Spinal cord (tissue), 10 donors: ENCODE measurements at places on chromosomes 3 and 15.
A peak's percentile ranks its signal among the peaks of the same experiment; 100 is the strongest.

- no peaks in the 10 kb centered on the region for H3K36me3 ChIP-seq
- peaks cover 2% of the 10 kb centered on the region for H3K27me3 ChIP-seq
- peak; percentile 48 for DNase-seq
- no peak overlapping the region for H3K4me3 ChIP-seq
- peaks cover 4% of the 10 kb centered on the region for H3K4me1 ChIP-seq
- no peak overlapping the region for H3K27ac ChIP-seq
Observed at GRCh38 chr3:34212656-34213055, 414.2 kb downstream of the PDCD6IP start.

GRCh38 chr15:67021455-67021854 lies 43.9 kb upstream of the SMAD3 start:
- H3K27ac ChIP-seq = no peak overlapping the region
- no peak overlapping the region for H3K4me3 ChIP-seq
- H3K27me3 ChIP-seq = no peaks in the 10 kb centered on the region
- no peak for DNase-seq

DNA sequence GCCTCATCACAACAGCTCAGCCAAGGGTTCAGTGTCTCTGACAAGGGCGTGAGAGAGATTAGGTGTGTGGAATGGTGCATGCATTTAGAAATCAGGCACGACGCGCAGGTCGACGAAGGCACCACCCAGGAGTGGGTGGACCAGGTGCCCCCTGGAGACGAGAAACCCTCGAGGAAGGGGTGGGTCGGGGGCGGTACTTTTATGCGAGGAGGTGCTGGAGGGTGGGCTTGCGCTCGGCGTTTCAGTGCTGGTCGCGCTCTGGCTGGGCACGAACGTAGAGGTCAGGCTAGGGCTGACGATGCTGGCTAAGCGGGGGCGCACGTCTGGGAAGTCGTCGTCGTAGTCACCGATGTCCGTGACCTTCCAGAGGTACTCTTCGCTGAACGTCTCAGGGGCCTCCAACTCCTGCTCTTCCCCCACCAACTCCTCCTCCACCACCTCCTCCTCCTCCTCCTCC lies 393 bp downstream of the ERICH6 start:
- peak overlapping the region; percentile 63 for H3K4me3 ChIP-seq
- peak overlapping the region; percentile 72 for H3K27ac ChIP-seq
- DNase-seq = no peak
- H3K27me3 ChIP-seq = no peaks in the 10 kb centered on the region

- no peak for DNase-seq
- H3K27ac ChIP-seq = no peak overlapping the region
- H3K4me3 ChIP-seq = no peak overlapping the region
- no peaks in the 10 kb centered on the region for H3K36me3 ChIP-seq
- H3K27me3 ChIP-seq = peaks cover 2% of the 10 kb centered on the region
- H3K4me1 ChIP-seq = no peaks in the 10 kb centered on the region
Observed at GRCh38 chr3:15152184-15152583, 53.2 kb upstream of the RBSN start.

- no peak overlapping the region for H3K4me3 ChIP-seq
- no peaks in the 10 kb centered on the region for H3K4me1 ChIP-seq
- H3K27me3 ChIP-seq = no peaks in the 10 kb centered on the region
- H3K27ac ChIP-seq = no peak overlapping the region
Observed at GRCh38 chr3:154304116-154304786, 20.0 kb downstream of the DHX36 start.

DNA sequence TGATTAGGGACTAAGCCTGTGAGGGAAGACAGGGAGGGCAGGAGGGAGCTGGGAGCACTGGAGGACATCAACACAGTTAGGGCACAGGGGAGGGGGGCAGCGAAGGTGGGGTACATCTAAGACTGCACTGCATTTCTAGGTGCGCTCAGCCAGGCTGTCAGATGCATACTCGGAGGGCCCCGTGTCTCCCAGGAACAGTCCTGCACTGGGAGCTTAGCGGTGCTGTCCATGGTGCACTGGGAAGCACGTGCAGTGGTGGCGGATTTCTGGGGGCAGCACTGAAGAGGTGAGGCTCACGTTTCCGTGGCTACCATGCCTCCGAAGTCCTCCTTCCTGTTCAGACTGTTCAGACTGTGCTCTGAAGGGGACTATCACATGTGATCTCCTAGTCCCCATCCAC lies 54.4 kb downstream of the ROPN1B start:
- no peaks in the 10 kb centered on the region for H3K27me3 ChIP-seq
- no peak overlapping the region for H3K4me3 ChIP-seq
- peaks cover 56% of the 10 kb centered on the region for H3K36me3 ChIP-seq
- DNase-seq = no peak
- no peak overlapping the region for H3K27ac ChIP-seq

GRCh38 chr3:38548154-38548931 lies 52.2 kb downstream of the EXOG start:
- no peaks in the 10 kb centered on the region for H3K4me1 ChIP-seq

DNA sequence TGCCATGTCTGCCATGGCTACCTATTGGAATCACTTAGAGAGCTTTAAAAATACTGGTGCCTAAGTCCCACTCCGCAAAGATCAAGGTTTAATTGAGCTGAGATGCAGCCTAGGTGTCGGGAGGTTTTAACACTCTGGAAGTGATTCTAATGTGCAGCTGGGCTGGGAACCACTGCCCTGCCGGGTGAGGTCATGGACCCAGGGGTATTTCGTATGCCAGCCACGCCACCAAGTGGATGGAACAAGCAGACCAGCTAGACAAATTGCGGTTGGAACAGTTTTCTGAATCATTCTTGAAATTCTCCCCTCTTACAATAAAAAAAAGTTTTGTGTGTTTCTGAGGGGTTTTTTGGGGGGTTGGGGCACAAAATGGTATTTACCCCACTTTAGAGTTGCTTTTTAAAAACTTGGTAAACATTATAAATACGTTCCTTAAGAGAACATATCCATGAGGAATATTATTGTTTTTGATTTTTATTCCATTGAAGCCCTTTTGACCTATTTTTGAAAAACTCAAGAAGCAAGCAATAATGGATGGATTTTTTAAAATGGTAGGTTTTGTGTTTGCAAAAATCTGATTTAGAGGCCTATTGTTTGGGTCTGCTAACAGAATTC lies 66.2 kb upstream of the CSTA start:
- H3K27me3 ChIP-seq = no peaks in the 10 kb centered on the region

- H3K36me3 ChIP-seq = no peaks in the 10 kb centered on the region
- H3K27me3 ChIP-seq = no peaks in the 10 kb centered on the region
- no peak overlapping the region for H3K27ac ChIP-seq
- H3K4me1 ChIP-seq = peaks cover 3% of the 10 kb centered on the region
Observed at GRCh38 chr15:26156051-26156450, 292.9 kb upstream of the ATP10A start.

DNA sequence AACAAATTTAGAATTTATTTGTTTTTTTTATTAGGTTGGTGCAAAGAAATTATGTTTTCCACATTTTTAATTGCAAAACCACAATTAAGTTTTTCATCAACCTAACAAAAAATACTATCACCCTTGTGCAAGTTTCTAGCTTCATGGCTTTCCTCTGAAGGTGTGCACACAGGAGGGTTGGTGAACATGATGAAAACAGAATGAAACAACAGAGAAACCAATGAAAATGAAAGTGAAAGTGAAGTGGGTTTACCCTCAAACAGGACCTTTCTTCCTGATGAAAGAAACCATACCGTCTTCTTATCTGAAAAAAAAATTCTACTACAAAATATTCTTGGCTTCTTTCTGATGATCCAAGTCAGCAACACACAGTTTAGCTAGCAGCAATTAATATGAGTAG lies 71.9 kb upstream of the FEZF2 start:
- no peak overlapping the region for H3K4me3 ChIP-seq
- H3K27ac ChIP-seq = no peak overlapping the region
- no peak for DNase-seq

- no peak overlapping the region for H3K4me3 ChIP-seq
- no peak overlapping the region for H3K27ac ChIP-seq
- no peaks in the 10 kb centered on the region for H3K27me3 ChIP-seq
Observed at GRCh38 chr3:43034200-43034599, 55.1 kb downstream of the GASK1A start.

DNA sequence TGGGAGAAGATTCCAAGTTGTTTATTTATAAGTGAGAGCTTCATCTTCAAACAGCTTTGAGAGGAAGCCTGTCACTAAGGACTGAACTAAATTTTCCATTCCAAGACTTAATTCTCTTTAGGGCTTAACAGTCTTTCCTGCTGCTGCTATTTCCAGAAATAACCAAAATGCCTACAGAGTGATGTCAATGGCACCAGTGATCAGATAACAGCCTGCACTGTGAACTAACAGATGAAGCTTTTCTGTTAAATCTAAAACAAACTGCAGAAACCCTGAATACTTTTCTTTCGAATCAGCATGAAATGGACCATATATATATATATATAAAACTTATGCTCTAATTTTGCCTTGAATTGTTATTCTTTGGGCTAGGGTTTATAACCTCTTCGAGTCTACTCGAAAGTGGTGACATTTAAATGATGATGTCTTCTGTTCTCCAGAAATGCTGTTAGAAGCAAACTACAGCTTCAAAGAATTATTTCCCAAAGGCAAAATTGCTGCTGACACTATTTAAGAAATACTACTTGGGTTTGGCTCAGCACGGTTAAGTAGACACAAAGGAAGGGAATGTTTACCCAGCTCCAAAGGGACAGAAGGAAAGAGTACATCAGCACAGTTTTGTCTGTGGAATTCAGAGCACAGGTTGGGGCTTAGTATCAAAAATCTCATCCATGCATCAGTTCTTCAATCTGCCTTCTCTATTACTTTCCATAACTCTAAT lies 238.5 kb upstream of the LRRN1 start:
- H3K27ac ChIP-seq = no peak overlapping the region
- H3K27me3 ChIP-seq = no peaks in the 10 kb centered on the region
- H3K4me3 ChIP-seq = no peak overlapping the region
- H3K36me3 ChIP-seq = no peaks in the 10 kb centered on the region

DNA sequence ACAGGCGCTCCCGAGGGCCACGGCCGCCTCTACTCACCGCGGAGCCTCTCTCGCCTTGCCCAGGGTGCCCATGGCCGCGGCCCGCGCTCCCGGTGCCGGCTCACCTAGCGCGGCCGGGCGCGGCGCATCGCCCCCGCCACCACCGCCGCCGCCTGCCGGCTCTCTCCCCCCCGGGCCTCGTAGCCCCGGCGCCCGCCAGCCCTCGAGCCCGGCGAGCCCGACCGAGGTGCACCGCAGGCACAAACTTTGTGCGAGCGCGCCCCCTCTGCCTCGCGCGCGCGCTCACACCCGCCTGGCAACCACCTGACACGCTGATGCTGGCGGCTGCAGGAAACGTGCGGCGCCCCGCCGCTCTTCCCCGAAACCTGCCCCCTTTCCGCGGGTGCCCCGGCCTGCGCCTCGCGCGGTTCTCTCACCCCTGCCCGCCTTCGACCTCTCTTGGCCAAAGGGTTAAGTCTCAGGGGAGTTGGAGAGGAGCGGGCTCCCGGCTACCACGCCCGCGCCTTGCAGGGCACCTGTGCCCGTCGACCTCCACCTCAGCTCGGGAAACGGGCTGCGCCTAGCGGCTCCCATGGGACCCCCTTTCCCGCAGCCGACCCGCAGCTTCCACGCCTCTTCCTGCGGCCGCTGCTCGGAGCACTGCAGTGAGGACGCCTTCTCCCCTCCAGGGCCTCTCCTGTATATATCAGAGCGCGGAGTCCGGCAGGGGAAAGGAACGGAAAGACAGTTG lies at the start of gene RASGRP1:
Gene RASGRP1 (minus strand): TSS at position 258 of the 730 bp plus-strand sequence. CDS start 186 bp downstream, at position 72.
- no peak within 1 kb of the TSS for H3K27ac ChIP-seq
- H3K36me3 ChIP-seq = no peaks in the 10 kb centered on the region
- peaks cover 16% of the 10 kb centered on the region for H3K4me1 ChIP-seq
- H3K4me3 ChIP-seq = peak within 1 kb of the TSS; percentile 44

GRCh38 chr3:24416224-24416623 lies 78.4 kb downstream of the THRB start:
- no peak for DNase-seq
- no peaks in the 10 kb centered on the region for H3K4me1 ChIP-seq
- H3K27me3 ChIP-seq = no peaks in the 10 kb centered on the region
- H3K27ac ChIP-seq = no peak overlapping the region
- H3K4me3 ChIP-seq = no peak overlapping the region
- no peaks in the 10 kb centered on the region for H3K36me3 ChIP-seq

GRCh38 chr3:23711916-23712494 lies 93.8 kb upstream of the UBE2E1 start:
- no peak overlapping the region for H3K27ac ChIP-seq
- H3K4me1 ChIP-seq = no peaks in the 10 kb centered on the region
- DNase-seq = no peak
- no peaks in the 10 kb centered on the region for H3K36me3 ChIP-seq

DNA sequence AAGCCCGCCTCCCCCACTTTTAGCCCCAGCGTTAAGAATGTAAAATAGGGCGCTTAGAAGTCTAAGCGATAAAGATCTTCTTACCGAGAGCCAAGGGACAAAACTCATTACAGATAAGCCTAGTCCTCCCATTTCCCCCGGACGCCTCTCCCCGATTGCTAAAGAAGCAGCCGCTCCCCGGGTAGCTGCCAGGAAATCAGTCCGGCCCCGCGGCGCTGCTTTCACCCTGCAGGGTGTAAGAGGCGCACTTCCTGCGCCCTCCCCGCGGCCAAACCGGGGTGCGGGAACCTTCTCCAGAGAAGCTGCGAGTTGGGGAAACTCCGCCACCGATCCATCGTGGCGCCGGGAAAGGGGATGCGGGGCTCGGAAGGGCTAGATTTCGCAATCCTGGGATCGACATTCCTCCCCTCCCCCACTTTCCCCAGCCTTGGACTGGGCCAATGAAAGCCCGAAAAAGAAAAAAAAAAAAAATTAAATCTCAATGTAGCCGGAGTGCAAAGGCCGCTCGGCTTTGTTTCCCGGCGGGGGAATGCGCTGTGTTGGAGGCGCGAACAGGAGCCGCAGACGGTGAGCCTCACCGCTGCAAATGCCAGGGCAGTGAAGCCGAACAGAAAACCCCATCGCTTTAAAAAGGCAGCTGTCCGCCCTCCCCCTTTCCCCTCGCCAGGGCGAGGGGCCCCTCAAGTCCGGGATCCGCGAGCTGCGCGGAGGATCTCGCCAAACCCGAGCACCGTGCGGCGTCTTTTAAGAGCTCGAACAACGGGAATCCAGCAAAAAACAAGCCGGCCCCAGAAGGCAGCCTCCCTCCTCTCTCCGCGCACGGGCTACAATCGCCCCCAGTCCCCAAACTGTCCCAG lies 626 bp upstream of the PTPRG start:
- H3K27me3 ChIP-seq = no peaks in the 10 kb centered on the region
- H3K36me3 ChIP-seq = no peaks in the 10 kb centered on the region
- peak overlapping the region; percentile 70 for H3K4me3 ChIP-seq
- H3K4me1 ChIP-seq = peaks cover 29% of the 10 kb centered on the region

GRCh38 chr15:43085921-43086320 lies 19.9 kb downstream of the UBR1 start:
- no peaks in the 10 kb centered on the region for H3K4me1 ChIP-seq
- no peak for DNase-seq
- H3K27ac ChIP-seq = no peak overlapping the region
- no peak overlapping the region for H3K4me3 ChIP-seq

DNA sequence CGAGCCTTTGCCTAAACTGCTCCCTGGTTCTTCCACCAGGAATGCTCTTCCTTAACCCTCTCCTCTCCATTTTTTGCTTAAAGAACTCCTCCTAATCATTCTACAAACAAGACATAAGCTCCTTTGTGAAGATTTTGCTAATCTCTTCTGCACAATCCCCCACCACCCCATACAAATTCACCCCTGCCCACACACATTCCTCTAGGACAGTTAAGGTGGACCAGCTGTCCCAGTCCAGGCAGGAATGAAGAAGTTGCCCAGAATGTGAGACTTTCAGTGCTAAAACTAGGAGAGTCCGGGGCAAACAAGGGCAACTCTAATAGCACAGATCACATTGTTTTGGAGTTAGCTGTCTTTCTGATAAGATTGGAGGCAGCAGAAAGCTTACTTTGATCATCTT lies 13.9 kb upstream of the FAM174B start:
- H3K36me3 ChIP-seq = no peaks in the 10 kb centered on the region
- no peaks in the 10 kb centered on the region for H3K27me3 ChIP-seq
- peaks cover 19% of the 10 kb centered on the region for H3K4me1 ChIP-seq
- no peak overlapping the region for H3K4me3 ChIP-seq
- DNase-seq = no peak
